ENCODE measurements at places on chromosomes 6 and 20.

DNA sequence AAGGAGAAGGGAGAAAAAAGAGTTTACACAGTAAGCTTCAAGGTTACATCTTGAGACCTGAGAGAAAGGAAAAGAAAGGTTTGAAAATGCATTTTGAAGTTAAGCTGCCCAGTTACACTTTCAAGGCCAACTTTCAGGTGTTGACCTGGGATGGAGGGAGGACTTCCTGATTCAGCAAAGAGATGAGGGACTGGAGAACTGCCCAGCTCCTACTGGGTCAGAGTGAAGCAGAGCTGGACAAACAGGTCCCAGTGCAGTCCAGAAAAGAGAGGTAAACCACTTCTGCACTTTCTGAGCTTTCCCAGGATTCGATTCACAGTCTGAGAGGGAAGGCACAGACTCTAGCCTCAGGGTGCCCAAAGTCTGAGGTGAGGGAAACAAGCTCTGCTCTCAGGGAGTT is 6.0 kb upstream of the TJAP1 start:
- DNase-seq = no peak

DNA sequence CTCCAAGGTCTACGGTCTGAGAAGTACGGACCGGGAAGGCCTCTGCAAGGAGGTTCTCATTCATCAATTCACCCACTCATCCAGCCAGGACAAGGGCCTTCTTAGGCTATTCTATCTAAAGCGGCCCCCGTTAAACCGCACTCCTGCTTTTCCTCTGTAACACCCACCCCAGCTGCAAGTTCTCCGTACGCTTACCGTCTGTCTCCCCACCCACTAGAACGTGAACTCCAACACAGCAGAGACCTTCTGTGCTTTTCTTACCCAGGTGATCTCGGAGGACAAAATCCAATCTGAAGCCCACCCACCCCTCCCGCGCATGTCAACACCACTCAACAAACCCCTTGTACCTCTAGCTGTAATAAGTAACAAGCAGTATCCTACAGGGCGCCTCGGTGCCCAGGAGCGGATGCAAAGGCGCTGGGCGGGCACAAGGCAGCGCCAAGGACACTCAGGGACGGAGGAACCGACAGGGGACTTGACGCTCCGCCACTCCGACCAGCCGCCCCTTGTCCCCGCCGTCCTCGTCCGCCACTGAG is 351 bp downstream of the AURKA start:
- DNase-seq = no peak

DNA sequence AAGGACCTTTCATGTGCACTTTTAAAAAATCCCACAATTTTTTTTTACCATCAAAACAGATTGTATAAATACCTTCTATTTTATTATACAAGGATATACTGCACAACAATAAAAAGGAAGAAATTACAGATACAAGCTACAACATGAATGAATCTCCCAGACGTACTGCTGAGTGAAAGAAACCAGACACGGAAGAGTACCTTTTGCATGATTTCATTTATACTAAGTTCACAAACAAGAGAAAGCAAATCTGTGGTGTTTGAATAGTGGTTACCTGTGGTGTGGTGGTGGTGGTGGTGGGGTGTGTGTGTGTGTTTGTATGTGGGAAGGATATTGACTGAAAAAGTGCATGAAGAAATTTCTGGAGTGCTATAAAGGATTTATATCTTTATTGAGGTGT is 6.8 kb upstream of the PLCB4 start:
- DNase-seq = no peak

GRCh38 chr6:108653949-108654348 is 93.2 kb downstream of the FOXO3 start:
- DNase-seq = no peak

GRCh38 chr6:18360188-18360587 is 27.0 kb upstream of the RNF144B start:
- no peak for DNase-seq

DNA sequence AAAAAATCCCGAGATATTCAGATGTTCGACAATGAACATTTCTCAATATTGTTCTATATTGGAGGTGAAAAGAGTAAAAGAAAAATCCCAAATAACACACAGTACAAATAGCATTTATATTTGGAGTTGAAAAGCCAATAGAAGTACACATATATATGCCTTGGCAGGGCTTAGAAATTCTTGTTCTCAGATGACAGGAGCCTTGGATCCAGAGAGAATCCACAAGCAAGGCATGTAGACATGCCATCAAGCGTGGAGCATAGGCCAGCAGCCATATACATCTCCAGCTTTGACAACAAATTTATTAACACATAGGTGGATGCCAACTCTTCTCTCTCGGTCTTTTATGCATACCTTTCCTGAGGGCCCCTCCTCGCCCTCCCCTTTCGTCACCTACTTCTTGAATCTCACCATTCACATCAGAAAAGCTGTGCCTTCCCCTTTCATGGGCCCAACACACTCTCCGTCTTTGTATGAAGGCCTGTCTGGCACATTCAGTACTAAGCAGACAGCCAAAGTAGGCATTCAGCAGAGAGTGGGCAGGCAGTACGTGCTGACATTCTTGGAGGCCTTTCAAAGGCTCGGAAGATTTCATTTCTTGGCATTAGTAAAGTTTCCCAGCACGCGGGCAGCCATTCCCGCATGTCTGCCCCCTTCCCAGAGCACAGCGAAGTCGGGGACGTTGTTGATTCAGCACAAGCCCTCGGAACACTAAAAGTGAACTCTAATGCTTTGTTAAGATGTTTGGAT is 18.2 kb downstream of the NEDD9 start:
- no peak for DNase-seq

- DNase-seq = no peak
Observed at GRCh38 chr20:40575851-40576250, 113.2 kb downstream of the MAFB start.

DNA sequence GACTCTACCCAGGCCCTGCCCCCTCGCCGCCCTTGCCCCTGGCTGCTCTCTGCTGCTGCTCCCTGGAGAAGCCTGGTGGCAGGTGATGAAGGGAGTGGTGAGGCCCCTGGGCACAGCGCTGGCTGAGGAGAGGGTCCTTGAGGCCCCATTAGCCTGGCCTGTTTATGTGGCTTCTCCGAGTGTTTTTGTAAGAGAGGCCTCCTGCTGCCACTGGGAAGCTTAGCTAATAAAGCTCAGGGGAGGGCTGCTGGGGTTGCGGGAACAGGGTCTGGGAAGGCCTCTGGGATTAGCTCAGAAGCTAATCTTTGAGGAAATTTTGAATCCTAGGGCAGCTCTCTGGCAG is 15.5 kb downstream of the EBF4 start:
- no peak for DNase-seq

DNA sequence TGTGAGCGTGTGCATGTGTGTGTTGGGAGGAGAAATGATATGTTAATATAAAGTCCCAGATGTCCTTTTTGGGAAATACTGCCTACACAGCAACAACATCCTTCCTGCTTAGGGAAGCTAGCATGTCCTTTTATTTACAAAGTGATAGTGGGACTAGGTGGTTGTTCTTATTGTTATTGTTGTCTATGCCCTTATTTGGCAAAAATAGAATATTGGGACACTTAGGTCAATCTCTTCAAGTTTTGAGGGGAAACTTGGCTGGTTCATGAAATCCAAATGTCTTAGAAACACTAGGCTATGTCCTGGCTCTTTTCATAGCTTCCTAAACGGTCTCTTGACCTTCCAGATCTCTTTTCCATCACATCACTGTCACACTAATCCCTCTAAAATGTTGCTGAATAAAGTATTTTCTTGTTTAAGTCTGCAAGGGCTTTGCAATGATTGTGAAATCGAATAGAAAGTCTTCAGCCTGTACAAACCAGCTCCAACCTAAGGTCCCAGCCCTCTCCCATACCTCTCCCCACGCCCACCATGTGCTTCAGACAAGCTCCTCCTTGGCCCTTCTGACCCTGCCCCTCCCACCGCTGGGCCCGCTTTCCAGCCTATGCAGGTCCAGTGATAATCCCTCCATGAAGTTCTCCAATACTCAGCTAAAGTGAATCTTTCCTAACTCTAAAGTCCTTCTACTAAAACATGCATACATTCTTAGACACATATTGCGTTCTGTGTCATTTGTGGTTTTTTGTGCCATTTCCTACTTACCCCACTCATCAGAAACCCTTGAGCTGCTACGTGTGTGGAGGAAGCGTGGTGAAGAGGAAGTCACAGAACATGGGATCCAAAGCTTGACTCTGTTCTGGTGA is 205.1 kb downstream of the LY86 start:
- DNase-seq = no peak

DNA sequence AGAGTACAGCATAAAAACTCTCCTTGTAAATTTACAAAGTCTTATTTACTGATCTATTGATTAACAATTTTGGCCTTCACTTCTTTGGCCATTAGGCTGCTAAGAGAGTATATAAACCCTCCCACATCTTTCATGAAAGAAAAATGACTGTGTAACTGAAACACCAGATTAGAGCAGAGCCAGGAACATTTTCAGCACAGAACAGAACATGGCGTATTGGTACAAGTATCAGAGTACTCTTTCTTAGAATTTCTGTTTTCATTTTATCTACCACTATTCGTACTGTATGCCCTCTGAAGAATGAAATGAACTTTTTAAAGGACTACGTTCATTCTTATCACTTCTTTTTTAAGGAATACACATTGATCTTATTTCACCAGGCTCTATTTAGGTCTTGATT is 550.2 kb downstream of the ADGRB3 start:
- no peak for DNase-seq

GRCh38 chr6:105755885-105756284 is 330.3 kb upstream of the PRDM1 start:
- no peak for DNase-seq

- DNase-seq = no peak
Observed at GRCh38 chr20:49668181-49668877, 45.3 kb downstream of the B4GALT5 start.

GRCh38 chr20:48826883-48827771 is 672 bp downstream of the PREX1 start:
- no peak for DNase-seq

- no peak for DNase-seq
Observed at GRCh38 chr6:108451816-108452215, 108.9 kb upstream of the FOXO3 start.

DNA sequence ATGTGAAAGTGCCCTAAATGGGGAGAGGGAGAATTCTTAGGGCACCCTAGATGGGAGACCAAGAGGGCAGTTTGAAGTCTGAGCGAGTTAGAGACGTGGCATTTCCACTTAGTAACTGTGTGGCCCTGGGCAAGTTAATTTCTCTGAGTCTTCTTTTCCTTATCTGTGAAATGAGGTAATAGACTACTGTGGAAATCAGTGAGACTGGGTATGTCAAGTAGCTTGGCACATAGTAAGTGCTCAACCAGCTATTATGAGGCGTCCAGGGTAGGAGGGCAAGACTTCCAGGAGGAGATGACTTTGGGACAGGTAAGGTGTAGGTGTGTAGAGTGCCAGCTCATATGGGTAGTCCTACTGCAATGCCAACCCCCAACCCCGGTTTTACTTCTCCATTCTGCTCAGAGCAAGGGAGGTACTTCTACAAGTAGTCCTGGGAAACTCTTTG is 770 bp downstream of the KIF3B start:
- no peak for DNase-seq

- no peak for DNase-seq
Observed at GRCh38 chr6:31651602-31652191, 764 bp downstream of the BAG6 start.

DNA sequence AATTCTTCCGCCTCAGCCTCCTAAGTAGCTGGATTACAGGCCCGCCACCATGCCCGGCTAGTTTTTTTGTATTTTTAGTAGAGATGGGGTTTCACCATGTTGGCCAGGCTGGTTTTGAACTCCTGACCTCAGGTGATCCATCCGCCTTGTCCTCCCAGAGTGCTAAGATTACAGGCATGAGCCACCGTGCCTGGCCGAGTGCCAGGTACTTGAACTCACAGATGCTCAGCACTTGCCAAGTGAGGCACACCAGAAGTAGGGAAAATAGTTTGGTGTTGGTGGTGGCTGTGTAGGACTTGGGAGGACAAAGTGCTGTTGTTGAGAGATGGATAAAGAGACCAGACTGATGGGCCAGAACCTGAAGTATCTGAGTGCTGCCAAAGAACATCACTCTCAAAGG is 40.0 kb upstream of the MBOAT1 start:
- DNase-seq = no peak

GRCh38 chr6:39861663-39862062 is 69.5 kb downstream of the DAAM2 start:
- DNase-seq = no peak

DNA sequence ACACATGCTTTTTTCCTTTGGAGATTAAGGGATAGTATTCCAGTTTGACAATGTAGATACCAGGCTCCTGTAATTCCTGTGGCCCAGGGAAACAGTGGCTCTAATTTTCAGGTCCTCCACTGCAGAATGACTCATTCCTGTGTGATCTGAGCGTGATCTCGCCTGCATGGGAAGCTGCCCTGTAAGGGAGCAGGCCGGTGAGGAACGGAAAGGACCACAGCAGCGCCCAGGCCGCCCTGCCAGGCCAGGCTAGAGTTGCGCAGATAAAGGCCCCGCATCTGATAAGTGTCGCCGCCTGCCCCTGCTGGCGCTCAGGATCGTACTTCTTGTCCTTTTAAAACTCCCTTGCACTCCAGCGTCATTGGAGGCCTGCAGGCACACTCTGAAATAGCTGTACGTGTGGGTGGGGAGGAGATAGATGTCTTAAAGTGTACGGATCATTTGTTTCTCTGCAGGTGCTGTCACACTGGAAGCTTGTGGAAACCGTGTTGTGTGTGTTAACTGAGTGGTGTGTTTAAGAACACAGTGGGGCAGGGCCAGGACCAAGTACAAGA is 60.7 kb downstream of the SYNJ2 start:
- no peak for DNase-seq

GRCh38 chr20:12591949-12592470 is 416.8 kb upstream of the SPTLC3 start:
- no peak for DNase-seq

DNA sequence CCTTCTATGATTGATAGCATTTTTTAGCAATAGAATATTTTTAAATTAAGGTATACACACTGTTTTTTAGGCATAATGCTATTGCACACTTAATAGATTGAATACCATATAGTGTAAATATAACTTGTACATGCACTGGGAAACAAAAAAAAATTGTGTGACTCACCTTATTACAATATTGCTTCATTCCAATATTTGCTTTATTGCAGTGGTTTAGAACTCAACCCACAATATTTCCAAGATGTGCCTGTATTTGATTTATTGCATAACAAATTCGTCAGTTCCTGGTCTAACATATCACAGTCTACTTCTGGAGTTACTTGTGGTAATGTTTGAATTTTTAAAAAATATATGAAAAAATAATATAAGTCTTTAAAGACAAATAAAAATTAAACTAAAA is 41.9 kb upstream of the DEFB112 start:
- DNase-seq = no peak

DNA sequence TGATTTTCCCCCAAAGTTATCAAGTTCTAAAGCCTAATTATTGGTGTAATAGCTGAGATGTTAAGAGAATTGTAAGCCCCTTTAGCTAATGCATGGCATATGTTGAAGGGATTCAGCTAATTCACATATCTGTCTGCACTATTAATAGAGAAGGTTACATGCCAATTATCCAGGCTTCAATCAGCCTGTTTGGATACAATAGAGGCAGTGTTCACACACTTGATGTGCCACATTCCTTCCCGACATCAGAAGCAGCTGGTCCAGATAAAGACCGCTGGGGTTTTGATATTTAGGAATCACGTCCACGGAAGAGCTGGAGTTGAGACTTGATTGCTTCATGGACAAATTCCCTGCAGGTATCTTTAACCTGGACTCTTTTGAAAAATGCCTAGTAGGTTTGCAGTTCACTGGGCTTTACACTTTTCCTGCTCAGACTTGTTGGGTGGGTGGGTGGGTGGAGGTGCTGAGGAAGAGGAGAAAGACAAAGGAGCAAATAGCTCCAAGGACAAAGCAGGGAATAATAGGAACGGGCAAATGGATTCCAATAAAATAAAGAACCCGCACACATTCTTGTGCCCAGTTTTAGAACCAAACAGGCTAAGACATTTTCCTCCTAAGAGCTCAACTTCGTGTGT is 142.6 kb upstream of the ZNF217 start:
- no peak for DNase-seq
